LHCN-M2 (cell line): ENCODE measurements at places on chromosomes 3 and 15.

DNA sequence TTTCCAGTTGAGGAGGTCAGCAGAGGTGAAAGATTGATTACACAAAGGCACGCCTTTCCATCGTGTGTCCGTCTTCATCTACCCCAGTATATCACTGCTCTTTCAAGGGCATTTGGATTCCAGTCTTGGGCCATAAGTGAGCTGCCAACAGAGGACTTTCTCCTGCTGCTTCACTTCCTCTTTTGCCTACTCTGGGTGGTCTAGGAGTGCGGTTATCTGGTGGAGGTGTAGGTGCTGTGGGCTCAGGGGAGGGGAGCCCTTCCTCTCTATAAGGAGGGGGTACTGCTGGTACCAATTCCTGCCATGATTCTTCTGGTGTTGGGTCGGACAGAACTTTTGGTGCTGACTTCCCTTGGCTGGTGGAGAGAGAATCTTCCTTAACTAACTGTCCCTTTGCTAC is 83.1 kb upstream of the VEPH1 start:
- DNase-seq: no peak

- no peak for DNase-seq
Measured at GRCh38 chr3:194369522-194370279, at the start of gene LRRC15. Gene LRRC15, minus strand, starts transcription at chr3:194369743. Its CDS starts 8,700 bp downstream, at chr3:194361043.

DNA sequence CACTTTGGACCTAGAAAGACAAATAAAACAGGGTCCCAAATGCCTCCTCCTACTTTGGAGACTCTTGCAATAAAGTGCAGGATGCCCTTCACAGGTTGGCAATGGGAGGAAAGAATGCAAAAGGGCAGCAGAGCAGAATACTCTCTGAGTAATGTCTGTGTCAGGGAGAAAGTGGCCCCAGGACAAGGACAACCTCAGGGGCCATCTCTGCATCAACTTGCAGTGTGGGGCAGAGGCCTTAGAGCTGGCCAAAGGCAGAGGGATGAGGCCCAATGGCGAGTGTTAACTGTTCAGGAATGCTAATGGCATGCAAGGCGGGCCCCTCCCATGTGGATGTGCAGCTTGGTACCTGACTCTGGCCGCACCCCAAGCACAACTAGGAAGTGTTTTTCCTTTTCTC is 8.4 kb downstream of the UPK1B start:
- no peak for DNase-seq

GRCh38 chr3:58241306-58242044 is 3.9 kb downstream of the ABHD6 start:
- DNase-seq: no peak

DNA sequence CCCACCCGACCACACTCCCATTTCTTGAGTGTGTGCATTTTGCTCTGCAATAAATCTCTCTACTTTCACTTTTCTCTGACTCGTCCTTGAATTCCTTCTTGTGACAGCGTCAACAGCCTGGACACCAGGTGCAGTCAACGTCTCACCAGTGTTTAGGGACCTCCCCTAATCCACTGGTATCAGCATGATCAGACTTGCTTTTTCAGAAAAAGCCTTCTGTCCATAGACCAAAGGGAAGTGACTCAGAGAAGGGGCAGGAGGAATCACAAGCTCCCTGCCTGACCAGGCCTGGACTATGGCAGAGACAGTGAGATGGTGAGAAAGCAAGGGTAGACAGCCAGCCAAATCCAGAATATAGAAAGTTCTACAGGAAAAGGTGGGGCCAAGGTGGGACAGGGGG is 15.5 kb downstream of the CCR5 start:
- DNase-seq: peak; percentile 94

GRCh38 chr3:151900460-151900859 is 27.0 kb downstream of the SUCNR1 start:
- DNase-seq: no peak

DNA sequence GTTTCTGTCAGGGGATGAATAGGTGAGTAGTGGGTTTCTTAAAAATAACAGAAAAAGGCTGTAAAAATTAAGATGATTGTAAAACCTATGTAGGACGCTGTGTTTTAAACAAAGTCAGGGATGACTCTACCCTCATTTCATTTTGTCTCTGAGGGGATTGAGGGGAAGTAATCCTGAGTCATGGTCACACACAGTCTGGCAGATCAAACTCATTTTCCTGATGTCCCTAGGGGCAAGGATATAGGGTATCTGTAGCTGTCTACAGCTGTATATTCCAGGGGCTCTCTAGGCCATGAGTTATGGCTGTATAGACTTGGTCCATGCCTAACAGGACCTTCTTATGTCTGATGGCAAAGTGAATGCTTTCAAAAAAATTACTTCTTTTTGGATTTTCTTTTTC is 421.1 kb downstream of the PDCD6IP start:
- DNase-seq: no peak

DNA sequence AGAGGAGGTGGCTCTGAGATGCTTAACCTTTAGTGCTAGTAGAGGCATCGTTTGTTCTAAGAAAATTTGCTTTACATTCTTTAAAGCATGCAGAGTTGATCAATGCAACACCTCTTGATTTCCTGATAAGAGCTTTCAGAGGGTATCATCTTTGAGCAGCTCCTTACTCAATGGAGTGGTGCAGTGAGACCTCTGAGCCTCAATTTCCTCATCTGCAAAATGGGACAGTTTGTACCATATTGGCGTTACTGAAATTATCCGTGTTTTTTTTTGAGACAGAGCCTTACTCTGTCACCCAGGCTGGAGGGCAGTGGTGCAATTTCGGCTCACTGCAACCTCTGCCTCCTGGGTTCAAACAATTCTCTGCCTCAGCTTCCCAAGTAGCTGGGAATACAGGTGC is 1.6 kb upstream of the TMEM42 start:
- no peak for DNase-seq
